GM23338 (cell line): ENCODE measurements at places on chromosomes 5 and 9. TPM values are rescaled to one million over a fixed set of nuclear protein-coding genes. Genes with fewer than 3 reads are reported as not detected.

GRCh38 chr9:121981118-121981883, 111.8 kb downstream of the TTLL11 start:
- DNase-seq, result no peak

CCL21 gene
- not detected in 2 replicates for polyA plus RNA-seq

DNA sequence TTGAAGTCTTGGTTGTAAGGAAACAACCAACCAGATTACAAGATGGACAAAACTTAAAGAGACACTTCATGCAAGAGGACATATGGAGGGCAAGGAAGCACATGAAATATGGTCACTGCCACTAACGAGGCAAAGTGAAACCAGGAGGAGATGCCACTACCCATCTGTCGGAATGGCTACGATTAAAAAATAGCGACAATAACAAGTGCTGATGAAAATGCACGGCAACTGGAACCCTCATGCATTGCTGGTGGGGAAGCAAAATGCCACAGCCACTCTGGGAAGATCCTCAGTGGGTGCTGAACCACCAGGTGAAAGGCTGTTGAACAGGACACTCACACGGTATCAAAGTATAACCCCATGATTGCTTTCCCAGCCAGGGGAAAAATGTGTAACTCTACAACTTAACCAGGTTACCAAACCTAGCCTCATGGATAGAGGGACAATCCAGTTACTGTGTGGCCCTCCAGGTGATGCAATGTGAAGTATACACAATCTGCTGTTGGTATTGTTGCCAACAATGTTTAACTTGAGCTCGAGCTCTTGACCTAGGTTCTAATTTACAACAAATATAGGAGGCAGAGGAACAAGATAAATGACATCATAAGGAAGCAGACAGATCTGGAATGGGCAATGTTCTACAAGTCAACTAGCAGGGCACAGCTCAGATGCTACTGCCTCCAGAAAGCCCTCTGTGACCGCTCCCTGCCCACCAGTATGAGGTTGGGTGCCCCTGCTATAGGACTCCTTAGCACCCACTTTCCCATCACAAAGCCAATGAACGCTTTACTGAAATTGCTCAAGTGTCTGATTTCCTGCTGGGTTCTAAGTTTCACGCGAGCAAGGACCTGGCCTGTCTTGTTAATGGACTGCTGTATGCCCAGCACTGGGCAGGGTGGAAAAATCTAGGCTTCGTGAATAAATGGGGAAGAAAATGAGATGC, 25.8 kb downstream of the SH3PXD2B start:
- no peak for DNase-seq

- DNase-seq, result no peak
Measured at GRCh38 chr9:127813686-127814226, 11.1 kb downstream of the FPGS start.

GRCh38 chr5:178465228-178465860, 124.8 kb downstream of the COL23A1 start:
- no peak for DNase-seq

GRCh38 chr9:123191680-123192079, 76.7 kb downstream of the STRBP start:
- peak; percentile 26 for DNase-seq

DNA sequence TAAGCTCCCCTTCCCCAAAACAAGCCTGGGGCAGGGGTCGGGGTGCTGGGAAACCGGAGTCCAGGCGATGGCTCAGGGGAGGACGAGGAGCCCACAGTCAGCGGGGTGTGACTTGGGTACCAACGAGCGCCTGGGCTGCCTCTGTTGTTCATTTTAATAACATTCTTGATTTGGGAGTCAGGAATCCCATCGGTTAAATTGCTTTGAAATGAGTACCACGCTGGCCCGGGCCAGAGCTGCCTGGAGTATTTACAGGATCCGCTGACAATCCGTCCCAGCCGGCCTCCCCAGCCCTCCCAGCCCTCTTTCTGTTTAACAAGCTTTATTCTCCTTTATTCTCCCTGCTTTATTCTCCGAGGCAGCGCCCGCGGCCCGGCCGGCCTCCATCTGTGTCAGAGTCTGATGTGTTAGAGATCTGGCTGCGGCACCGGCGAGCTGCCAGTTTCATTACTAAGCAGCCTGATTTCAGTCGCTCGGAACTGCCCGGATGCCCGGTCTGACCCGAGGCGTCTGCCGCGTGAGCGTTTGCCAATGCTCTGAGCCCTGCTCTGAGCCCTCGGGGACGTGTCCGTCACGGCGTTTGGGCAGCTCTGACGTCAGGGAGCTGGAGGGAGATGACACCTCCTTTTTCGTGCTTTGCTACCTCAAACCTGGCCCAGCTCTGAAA, 16.5 kb upstream of the QRFP start:
- DNase-seq, result no peak

DNA sequence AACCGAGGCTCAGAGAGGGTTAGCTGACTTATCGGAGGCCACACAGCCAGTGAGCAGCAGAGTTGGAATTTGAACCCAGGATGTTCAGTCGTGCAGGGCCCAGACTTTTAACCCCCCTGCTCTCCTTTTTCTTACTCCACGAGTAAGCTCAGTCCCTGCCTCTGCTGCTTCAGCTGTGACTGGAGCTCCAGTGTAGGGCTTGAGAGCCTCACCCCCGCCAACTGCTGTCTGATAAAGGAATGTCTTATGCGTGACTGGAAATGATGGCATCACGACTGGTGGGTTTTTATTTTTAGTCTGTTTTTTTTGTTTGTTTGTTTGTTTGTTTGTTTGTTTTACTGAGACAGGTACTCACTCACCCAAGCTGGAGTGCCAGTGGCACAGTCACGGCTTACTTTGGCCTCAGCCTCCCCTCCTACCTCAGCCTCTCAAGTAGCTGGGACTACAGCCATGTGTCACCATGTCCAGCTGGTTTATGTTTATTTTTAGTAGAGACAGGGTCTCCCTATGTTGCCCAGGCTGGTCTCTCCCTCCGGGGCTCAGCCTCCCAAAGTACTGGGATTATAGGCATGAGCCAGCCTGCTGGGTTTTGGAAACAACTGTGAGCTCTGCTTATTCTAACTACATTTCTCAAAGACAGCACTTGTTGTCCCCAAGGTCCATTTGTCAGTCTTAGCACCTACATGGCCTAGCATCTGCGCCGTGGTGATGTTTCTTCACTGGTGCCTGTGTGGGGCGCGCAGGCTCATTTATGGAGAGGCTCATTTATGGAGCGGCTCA, 52.5 kb upstream of the NCS1 start:
- no peak for DNase-seq

SH2D3C gene
- 4.2 and 4.4 TPM in 2 replicates for polyA plus RNA-seq

DNA sequence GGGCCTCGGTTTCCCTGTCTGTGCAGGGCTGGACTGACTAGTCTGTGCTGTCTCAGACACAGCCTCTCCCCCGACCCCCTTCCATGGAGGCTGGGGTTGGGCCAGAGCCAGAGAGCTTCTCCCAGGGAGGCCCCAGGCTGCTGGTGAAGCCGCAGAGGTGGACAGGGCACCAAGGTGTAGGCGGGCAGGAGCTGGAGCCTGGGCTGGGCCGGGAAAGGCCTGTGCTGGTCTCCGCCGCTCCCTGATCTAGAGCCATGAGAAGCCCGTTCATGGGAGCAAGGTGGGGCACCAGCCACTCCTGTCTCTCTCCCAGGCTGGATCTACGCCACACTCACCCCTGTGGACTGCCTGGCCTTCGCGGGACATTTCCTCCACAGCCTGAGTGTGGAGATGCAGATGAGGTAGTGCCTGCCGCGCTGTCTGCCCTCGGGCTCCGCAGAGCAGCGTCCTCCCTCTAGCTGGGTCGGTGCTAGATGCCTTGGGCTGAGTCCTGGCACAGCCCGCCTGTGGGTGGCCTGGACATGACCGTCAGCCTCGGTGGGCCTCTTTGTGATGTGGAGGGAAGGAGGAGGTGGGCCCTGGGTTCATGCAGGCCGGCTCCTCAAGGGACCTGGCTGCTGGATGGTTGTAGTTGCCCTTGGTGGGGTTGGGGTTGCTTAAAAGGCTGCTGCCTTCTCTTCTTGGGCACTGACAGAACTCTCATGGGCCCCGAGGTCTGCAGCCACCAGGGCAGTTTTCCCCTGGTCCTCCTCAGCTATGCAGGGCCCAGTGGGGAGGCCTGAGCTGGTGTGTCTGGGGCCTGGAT, 79.4 kb downstream of the PHF2 start:
- DNase-seq, result no peak

GRCh38 chr9:99859243-99859980, 37.7 kb downstream of the NR4A3 start:
- peak; percentile 85 for DNase-seq

DNA sequence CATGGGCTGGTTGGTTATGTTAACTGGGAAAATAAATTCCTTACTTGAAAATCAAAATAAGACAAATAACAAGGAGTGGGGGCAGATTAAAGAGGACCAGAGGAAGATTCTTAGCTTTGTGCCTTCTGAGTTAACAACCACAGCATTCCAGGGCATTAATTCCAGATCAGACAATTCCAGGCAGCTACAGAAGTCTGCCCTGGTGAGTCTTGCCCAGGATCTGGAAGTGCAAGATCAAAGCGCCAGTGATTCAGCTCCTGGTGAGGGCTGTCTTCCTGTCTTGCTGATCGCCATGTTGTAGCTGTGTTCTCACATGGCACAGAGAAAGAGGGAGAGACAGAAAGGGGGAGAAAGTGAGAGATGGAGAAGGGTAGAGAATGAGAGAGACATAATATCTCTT, 65.6 kb downstream of the ANXA2R start:
- no peak for DNase-seq

GRCh38 chr5:80216753-80217596, 38.9 kb downstream of the SERINC5 start:
- no peak for DNase-seq

DNA sequence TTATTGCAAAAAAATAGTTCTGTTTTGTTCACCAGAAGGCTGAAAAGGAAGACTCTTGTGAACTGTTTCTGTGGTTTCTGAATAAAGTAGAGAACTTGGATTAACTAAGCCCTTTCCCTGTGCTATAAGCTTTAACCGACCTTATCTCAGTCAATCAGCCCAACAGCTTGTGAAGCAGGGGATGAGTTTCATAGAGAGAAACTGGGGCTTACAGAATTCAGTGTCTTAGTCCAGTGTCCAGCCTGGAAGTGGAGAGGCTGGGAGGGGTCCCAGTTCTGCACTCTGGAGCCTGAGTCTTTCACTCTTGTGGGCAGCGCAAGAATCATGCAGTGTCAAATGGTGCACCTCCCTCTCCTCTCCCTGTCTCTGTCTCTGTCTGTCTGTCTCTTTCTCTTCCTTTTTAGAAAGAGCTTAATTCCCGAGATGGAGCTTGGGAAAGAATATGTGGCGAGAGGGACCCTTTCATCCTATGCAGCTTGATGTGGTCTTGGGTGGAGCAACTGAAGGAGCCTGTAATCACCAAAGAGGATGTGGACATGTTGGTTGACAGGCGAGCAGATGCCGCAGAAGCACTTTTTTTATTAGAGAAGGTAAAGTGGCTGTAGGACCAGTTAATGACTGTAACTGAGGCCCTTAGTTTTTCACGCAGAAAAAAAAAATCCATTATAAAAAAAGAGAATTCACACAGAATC, 17.0 kb downstream of the PTPDC1 start:
- no peak for DNase-seq

- no peak for DNase-seq
Measured at GRCh38 chr9:93043122-93043521, 15.4 kb upstream of the SUSD3 start.

DPYSL3 gene
- 97.6 and 102 TPM in 2 replicates for polyA plus RNA-seq

GRCh38 chr9:104143550-104143910, 49.4 kb downstream of the SMC2 start:
- DNase-seq, result no peak

- DNase-seq, result no peak
Measured at GRCh38 chr5:33748754-33749153, 143.0 kb downstream of the ADAMTS12 start.

- peak; percentile 60 for DNase-seq
Measured at GRCh38 chr5:111551569-111552275, 39.4 kb upstream of the STARD4 start.

FOXD4L5 gene
- not detected in 2 replicates for polyA plus RNA-seq

- DNase-seq, result no peak
Measured at GRCh38 chr5:56140073-56140472, 93.1 kb downstream of the ANKRD55 start.

RAD50 gene
- 35.5 and 52.2 TPM in 2 replicates for polyA plus RNA-seq

DNA sequence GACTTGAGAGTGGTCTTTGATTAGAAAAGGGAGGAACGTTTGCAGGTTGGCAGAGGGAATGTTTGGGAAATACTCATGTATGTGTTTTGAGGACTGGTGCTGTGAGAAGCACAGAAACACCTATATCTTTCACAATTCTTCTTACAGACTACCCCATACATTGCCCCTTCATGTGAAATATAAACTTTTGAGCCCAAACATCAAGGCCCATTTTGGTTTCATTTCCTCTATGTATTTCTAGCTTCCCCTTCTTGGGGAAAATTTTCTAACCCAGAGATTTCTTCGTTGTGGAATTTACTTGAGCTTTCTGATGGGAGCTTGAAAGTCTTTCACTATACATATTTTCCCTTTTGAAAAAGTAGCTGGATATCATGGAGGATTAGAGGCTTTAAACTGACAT, 67.6 kb downstream of the FYB1 start:
- DNase-seq, result no peak

PLEKHG4B gene
- 33.5 and 34.2 TPM in 2 replicates for polyA plus RNA-seq

- DNase-seq, result no peak
Measured at GRCh38 chr5:32095261-32095671, 78.9 kb downstream of the GOLPH3 start.

DNA sequence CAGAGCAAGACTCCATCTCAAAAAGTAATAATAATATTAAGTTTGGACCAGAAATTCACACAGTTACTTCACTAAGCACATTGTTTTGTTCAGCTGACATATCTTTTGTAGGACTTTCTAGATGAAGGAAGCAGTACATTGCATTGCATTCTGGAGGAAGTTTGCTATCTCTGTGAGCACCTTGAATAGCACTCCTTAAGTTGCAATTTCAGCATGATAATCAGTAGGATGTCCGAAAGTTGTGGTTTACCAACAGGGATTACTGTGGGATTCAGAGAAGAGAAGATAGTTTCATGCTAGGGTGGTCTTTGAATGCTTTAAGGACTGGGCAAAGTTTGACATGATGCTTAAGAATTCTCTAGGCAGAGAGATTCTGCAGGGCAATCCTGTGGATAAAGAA, 18.4 kb upstream of the TTC23L start:
- no peak for DNase-seq

GRCh38 chr9:38423273-38423972, 831 bp downstream of the IGFBPL1 start:
- DNase-seq, result peak; percentile 44

DNA sequence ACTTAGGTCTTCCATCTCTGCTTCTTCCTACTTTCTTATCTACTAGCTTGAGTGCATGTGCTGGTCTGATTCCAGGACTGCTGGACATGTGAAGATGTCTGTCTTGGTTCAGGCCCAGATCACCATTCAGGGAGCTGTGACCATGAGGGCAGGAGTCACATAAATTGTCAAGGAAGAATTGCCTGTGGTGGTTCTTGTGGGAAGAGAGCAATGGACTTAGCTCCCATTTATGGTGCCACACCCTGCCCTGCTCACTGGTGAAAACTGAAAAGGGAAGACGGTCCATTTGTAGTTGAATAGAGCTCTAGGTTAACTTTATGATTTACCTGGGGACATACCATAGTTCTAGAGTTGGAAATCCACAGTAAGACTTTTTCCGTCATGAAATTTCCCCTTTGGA, 244.3 kb upstream of the ZNF608 start:
- no peak for DNase-seq

GRCh38 chr5:107370396-107370968, 300.3 kb downstream of the EFNA5 start:
- no peak for DNase-seq

LCN1 gene
- 0.27 TPM in 1 of 2 replicates, not detected in the other for polyA plus RNA-seq
